NCI-H2171 treated with DMSO at 0.1 percent for 48 hours (cell line): ENCODE measurements at places on chromosomes 2 and 18.

DNA sequence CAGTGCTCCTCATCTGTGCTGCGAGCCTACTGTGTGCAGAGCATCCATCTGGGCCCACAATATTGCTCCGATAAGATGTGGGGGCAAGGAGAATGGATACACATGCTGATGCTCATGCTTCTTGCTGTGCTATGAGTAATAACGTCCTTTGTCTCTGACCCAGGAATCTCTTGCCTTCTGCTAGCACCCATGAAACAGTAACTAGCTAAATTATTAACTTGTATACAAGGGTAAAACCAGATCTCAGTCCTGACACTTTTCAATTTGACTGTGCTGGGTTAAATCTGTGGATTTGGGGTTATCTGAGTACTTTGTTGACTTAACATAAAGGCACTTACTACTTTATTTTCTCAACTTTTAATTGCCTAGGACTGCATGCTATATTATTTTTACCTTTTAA, 357.6 kb downstream of the SLC4A3 start:
- no peak for DNase-seq

- no peak for DNase-seq
These were observed 166.6 kb upstream of the HNMT start for GRCh38 chr2:137797641-137798040.

DNA sequence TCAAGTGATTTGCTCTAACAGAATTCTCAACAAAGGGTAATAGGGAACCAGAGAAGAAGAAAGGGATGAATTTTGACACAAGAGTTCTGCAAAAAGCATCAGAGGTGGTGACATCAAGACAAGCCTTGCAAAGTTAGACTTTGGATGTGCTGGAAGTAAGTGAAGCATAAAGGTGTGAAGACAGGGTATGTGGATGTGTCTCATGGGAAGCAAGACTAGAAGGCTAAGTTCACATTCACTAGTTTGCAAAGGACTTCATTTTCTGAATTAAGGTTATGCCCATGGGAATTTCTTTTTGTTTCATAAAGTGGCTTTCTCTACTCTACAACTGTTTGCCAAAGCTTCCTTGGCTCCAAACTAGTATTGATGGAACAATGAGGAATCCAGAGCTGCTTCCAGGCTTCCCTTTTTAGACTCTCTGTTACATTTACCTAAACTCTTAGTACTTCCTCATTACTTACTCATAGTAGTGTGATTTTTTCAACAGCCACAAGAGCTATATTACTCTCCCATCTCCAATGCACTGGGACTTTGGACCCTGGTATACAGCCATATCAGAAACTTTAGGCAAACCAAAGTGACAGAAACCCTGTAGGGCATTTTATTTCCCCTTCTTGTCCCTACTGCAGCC, 21.1 kb upstream of the IHH start:
- DNase-seq, result no peak

DNA sequence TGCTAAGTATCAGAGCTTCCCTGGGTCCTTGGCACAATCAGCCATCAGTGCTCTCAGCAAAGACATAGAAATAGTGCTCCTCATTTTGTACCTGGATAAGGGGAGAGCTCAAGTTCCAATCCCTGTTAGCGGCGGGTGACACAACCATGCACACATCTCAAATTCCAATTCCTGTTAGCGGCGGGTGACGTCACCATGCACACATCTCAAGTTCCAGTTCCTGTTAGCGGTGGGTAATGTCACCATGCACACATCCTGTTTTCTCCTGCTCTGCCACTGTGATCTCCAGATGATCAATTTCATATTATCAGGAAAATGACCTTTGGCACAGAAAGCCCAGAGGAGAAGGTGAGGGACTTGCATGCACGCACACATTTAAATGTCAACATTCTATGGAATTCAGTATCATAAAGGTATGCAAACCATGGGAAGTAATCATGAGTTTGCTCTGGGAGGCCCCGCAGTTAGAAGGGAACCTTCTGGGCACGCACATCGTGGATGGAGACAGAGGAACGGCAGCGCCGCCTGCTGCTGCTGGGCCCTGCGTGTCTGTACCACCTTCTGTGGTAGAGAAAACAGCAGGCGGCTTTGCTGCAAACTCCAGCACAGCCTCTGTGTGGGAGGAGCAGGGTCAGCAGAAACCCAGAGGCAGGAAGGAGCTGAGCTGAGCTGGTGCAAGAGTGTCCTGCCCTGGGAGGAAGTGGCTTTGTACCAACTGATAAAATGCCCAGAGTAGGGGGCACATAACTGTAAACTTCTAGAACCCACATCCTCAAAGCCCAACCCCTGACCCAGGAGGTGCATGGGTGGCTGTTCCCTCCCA, 77.8 kb downstream of the MBP start:
- peak; percentile 86 for DNase-seq

DNA sequence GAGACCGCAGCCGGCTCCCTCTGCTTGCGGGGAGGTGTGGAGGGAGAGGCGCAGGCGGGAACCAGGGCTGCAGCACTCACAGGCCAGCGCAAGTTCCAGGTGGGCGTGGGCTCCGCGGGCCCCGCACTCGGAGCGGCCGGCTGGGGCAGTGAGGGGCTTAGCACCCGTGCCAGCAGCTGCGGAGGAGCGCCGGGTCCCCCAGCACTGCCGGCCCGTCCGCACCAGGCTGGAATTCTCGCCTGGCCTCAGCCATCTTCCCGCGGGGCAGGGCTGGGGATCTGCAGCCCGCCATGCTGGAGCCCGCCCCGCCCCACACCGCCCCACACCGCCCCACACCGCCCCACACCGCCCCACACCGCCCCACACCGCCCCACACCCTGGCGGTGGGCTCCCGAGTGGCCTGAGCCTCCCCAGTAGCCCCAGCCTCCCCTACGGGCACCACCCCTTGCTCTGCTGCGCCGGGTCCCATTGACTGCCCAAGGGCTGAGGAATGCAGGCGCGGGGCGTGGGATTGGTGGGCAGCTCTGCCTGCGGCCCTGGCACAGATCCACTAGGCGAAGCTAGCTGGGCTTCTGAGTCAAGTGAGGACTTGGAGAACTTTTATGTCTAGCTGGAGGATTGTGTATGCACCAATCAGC, 123.9 kb upstream of the MGAT5 start:
- no peak for DNase-seq

GRCh38 chr18:40159141-40160017, 1795.7 kb upstream of the PIK3C3 start:
- peak; percentile 64 for DNase-seq

- no peak for DNase-seq
These were observed 42.6 kb downstream of the TTR start for GRCh38 chr18:31634331-31634713.

DNA sequence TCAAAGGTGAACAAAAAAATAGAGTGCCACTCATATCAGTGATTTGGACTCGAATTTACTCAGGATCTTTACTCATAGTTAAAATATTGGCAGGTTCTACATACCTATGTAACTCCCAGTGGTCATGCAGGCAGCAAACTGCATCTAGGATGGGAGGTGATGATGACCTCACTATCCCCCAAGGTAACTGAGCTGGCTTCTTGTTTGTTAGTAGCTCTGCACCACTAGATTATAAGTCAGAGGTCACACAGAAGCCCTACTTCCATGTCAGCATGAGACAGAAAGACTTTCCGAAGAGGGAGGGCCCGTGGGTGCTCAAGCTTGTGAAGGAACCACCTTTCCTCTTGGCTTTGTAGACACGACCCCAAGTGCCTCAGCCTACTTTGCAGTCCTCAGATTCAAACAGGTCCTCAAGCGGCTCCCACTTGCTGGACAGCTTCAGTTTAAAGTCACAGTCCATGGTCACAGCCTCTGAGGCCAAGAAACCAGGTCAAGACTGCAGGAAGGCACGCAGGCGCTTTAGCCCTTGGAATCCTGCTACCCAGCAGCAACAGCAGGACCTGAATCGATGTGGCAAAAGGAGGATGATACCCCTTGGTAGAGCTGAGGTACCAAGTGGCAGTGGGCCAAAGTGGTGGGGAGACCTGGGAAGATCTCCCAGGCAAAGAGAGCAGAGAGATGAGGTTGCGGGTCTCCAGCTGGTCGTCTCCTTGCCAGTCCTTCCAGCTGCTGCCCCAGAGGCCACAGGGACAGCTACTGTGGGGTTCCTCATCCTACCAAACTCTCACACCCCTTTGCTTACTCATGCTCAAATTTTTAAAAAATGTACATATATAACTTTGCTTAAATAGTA, 4.3 kb downstream of the NTSR2 start:
- no peak for DNase-seq

DNA sequence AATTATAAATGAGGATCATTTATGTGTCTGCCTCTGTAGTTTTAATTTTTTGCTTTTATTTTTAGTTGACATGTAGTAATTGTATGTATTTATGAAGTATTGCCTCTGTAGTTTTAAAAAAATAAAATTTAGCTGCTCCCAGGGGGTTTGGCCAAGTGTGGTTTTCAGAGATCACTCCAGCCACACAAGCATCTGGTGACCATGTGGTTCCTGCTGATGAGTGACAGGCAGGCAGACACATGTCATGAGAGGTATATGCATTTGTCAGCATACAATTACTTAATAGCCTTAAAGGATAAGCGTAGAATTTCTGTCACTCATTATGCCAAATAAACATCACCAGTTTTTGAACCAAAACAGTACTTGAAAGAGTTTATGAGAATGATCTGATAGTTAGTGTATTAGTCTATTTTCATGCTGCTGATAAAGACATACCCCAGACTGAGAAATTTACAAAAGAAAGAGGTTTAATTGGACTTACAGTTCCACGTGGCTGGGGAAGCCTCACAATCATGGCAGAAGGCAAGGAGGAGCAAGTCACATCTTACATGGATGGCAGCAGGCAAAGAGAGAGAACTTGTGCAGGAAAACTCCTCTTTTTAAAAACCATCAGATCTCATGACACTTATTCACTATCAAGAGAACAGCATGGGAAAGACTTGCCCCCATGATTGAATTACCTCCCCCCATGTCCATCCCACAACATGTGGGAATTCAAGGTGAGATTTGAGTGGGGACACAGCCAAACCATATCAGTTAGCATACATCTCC, 29.6 kb downstream of the MREG start:
- DNase-seq, result peak; percentile 61

GRCh38 chr2:40287773-40288172, 164.1 kb downstream of the SLC8A1 start:
- no peak for DNase-seq
